ENCODE measurements at places on chromosomes 2 and 18. TPM values are rescaled to one million over a fixed set of nuclear protein-coding genes. Genes with fewer than 3 reads are reported as not detected.

Gene GALNT5
- total RNA-seq: under 0.01 TPM

Gene HDLBP
- 226 TPM for total RNA-seq

Gene ABCB6
- 23.0 TPM for total RNA-seq

Gene IL36RN
- not detected for total RNA-seq

Gene LINC00305
- not detected for total RNA-seq

Gene FBXO48
- total RNA-seq: 1.1 TPM

- no peaks in the 10 kb centered on the region for H3K27me3 ChIP-seq
- no peak overlapping the region for H3K27ac ChIP-seq
- no peak overlapping the region for H3K4me3 ChIP-seq
- H3K36me3 ChIP-seq: no peaks in the 10 kb centered on the region
- H3K4me1 ChIP-seq: no peaks in the 10 kb centered on the region
Observed at GRCh38 chr2:169160926-169161481, 91.6 kb downstream of the DHRS9 start.

GRCh38 chr2:24454294-24454693 lies 36.8 kb upstream of the NCOA1 start:
- H3K4me3 ChIP-seq: no peak overlapping the region
- H3K4me1 ChIP-seq: no peaks in the 10 kb centered on the region
- H3K27me3 ChIP-seq: no peaks in the 10 kb centered on the region
- no peak for DNase-seq
- H3K27ac ChIP-seq: peak overlapping the region; percentile 27
- H3K36me3 ChIP-seq: no peaks in the 10 kb centered on the region

GRCh38 chr2:218193701-218194100 lies 23.3 kb upstream of the ARPC2 start:
- DNase-seq: no peak
- H3K4me1 ChIP-seq: peaks cover 25% of the 10 kb centered on the region
- no peak overlapping the region for H3K4me3 ChIP-seq
- no peaks in the 10 kb centered on the region for H3K27me3 ChIP-seq
- no peak overlapping the region for H3K27ac ChIP-seq
- H3K36me3 ChIP-seq: no peaks in the 10 kb centered on the region

- DNase-seq: peak; percentile 79
- H3K27me3 ChIP-seq: no peaks in the 10 kb centered on the region
- no peak overlapping the region for H3K4me3 ChIP-seq
Observed at GRCh38 chr2:66495788-66496640, 61.1 kb downstream of the MEIS1 start.

DNA sequence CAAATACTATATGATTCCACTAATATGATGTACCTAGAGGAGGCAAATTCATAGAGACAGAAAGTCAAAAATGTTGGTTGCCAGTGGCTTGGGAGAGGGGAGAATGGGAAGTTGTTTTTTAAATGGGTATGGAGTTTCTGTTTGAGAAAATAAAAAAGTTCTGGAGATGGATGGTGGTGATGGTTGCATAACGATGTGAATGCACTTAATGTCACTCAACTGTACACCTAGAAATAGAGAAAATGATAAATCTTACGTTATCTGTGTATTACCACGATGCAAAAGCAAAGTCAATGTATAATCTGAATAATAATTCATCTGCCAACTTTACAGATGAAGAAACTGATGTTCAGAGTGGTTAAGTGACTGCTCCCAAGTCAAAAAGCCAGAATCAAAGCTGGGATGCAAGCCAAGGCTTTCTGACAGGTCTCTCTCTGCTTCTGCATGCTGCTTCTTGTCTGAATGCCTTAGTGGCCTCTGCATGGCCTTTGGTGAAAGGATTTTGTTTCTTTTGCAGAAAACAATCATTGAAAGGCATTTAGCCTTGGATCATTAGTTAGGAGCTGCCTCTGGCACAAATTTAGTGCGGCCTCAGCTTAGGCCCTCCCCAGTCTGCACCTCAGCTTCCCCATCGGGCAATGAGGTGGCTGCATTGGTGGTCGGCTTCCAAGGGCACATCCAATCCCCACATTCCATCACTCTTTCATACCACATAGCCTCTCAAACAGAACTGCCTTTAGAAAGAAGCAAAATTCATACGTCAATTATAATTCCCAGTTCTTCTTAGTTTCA lies 46.5 kb upstream of the MYCN start:
- H3K27ac ChIP-seq: no peak overlapping the region
- H3K4me1 ChIP-seq: no peaks in the 10 kb centered on the region
- no peaks in the 10 kb centered on the region for H3K36me3 ChIP-seq

GRCh38 chr2:221612161-221612560 lies 40.1 kb upstream of the EPHA4 start:
- no peaks in the 10 kb centered on the region for H3K27me3 ChIP-seq
- no peak overlapping the region for H3K4me3 ChIP-seq
- H3K4me1 ChIP-seq: no peaks in the 10 kb centered on the region
- no peaks in the 10 kb centered on the region for H3K36me3 ChIP-seq
- no peak for DNase-seq

DNA sequence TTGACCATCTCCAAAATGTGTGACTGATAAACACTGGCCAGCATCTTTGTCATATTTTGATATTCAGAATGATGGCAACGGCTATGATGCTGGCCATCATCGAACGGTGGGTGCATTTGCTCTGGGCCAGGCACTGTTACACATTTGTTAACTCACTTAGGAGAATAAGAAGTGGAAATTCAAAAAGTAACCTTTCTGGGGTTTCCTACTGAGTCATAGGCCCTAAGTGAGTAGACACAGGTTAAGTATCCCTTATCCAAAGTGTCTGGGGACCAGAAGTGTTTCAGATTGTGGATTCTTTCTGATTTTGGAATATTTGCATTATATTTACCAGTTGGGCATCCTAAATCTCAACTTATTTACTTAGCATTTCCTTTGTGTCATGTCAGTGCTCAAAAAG lies 64.7 kb upstream of the TMEM87B start:
- H3K27ac ChIP-seq: no peak overlapping the region
- H3K4me1 ChIP-seq: no peaks in the 10 kb centered on the region
- H3K36me3 ChIP-seq: peaks cover 34% of the 10 kb centered on the region
- H3K4me3 ChIP-seq: no peak overlapping the region

GRCh38 chr2:157822533-157822932 lies 53.6 kb downstream of the ACVR1 start:
- no peak overlapping the region for H3K4me3 ChIP-seq
- no peak for DNase-seq
- H3K27ac ChIP-seq: no peak overlapping the region
- H3K27me3 ChIP-seq: no peaks in the 10 kb centered on the region
- peaks cover 15% of the 10 kb centered on the region for H3K36me3 ChIP-seq

Measured in sigmoid colon (tissue), 7 donors.